Peyer's patch (tissue), 4 donors: ENCODE measurements at places on chromosomes 3 and 15. TPM values are rescaled to one million over a fixed set of nuclear protein-coding genes. Genes with fewer than 3 reads are reported as not detected.

- H3K27me3 ChIP-seq = no peaks in the 10 kb centered on the region
- H3K36me3 ChIP-seq = no peaks in the 10 kb centered on the region
- no peak for DNase-seq
- H3K4me1 ChIP-seq = peaks cover 5% of the 10 kb centered on the region
Observed at GRCh38 chr15:81265256-81265943, 58.5 kb downstream of the STARD5 start.

DNA sequence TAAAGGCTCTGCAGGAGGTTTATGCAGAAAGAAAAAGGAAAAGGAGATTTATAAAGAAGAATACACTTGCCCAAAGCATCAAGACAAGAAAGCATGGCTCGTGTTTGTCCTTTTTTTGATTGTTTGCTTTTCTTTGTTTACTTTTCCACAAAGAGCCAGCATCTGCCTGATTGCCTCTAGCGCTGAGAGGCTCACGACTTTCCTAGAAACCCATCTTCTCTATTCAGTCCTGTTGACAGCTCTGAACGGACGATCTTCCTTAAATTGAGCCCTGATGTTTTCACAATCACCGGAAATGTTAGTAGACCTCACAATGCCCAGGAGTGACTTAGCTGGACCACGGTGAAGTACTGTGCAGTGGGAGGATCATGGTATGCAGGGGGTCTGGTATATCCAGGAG lies 12.4 kb downstream of the GP5 start:
- H3K36me3 ChIP-seq = no peaks in the 10 kb centered on the region
- no peak overlapping the region for H3K27ac ChIP-seq
- H3K4me1 ChIP-seq = no peaks in the 10 kb centered on the region
- H3K4me3 ChIP-seq = no peak overlapping the region
- no peaks in the 10 kb centered on the region for H3K27me3 ChIP-seq
- DNase-seq = peak; percentile 14

DNA sequence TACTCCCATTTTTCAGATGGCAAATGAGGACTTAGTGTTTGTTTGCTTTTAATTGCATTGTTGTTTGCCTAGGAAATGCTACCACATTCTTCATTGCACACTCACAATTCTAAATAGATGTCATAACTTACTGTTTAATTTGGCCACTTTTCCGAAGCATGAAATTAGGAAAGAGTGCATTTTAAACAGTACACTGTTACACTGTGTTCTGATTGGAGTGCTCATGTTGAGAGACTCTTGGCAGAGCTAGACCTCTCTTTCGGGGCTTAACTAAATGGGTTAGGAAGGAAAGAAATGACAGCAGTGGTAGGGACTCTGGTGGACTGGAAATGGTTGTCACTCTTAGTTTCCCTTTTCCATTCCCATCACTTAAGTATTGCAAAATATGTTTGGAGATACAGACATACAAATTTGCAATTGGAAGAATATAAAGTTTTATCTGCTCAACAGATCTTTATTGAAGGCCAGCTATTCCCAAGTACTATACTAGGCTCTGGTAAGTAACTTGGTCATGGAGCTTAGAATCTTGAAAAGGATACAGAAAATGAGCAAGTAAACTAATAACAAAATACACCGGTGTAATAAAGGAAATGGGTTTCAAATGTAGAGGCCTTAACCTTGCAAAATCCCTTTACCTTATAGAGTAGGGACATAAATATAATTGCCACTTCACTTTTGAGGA lies 90.2 kb downstream of the DCUN1D1 start:
- no peaks in the 10 kb centered on the region for H3K27me3 ChIP-seq
- no peaks in the 10 kb centered on the region for H3K4me1 ChIP-seq
- no peak overlapping the region for H3K4me3 ChIP-seq
- H3K27ac ChIP-seq = no peak overlapping the region
- no peak for DNase-seq

GRCh38 chr3:24311881-24312280 lies 182.8 kb downstream of the THRB start:
- H3K27ac ChIP-seq = no peak overlapping the region
- no peak for DNase-seq
- no peaks in the 10 kb centered on the region for H3K27me3 ChIP-seq

DNA sequence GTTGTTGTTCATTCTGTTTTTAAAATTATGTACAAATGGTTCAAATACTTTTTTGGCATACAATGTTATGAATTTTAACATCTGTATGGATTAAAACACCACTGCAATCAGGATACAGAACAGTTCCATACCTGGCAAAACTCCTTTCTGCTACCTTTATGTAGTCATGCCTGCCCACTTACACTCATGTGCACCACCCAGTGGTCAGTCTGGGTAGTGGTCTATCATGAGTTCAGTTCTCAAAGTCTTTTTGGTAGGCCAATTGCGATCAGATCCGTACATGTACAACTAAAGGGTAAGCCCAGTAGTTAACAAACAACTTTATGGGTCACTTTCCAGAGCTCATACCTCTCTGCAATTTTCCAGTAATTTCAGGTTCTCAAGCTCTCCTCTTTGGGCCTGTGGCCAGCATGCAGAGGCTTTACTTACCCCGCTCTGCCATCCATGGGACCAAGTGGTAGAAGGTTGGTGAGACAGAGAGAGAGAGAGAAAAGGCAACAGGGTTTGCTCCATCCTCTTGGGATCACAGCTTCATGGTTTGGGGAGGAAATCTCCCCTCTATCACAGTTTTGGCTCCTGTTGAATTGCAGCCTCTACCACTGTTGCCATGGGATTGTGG lies 63.9 kb upstream of the FAM98B start:
- H3K27ac ChIP-seq = no peak overlapping the region
- H3K36me3 ChIP-seq = no peaks in the 10 kb centered on the region
- no peak overlapping the region for H3K4me3 ChIP-seq
- peak; percentile 55 for DNase-seq
- no peaks in the 10 kb centered on the region for H3K27me3 ChIP-seq
- no peaks in the 10 kb centered on the region for H3K4me1 ChIP-seq

DNA sequence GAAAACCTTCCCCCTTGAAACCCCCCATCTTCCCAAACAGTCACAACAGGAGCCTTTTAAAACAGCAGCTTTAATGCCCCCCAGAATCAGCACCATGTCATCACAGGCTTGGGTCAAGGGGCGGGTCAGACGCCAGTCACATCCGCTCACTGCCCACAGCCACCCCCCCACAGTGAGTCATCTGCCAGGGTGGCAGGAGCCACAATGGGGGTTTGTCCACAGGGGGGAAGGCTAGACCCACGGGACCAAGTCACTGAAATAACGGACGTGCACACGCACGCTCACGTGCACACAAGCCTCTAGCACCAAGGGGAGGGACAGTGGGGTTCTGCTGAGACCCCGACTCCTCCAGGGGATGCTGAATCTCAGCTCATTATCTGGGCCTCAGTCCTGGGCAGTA lies 441 bp upstream of the UCN2 start:
- H3K27ac ChIP-seq = no peak overlapping the region
- no peak for DNase-seq
- H3K27me3 ChIP-seq = no peaks in the 10 kb centered on the region
- no peaks in the 10 kb centered on the region for H3K36me3 ChIP-seq
- no peak overlapping the region for H3K4me3 ChIP-seq

DNA sequence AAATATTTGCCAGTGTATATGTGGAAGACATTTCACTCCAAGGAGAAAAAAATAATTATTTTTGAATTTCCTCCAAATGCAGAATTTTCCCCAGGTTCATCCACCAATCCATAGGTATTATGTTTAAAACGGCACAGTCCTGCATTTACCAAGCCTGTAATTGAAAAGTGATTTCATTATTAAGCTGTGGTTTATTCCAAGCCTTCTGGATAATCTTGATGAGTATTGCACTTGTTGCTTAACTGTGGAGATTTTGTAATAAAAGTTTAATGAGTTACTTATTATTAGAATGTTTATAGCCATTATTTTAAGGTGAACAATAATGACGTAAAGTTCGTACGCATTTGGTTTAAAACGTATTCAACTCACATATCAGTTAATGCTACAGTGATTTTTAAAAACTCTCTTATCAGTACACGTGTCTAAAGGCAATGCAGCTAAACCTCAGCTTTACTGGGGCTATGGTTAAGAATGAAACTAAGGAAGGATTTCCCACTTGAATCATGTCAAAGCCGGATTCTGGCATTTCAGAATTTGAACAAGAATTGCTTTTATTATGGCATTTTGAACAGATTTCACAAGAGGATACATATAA lies 283.9 kb downstream of the MECOM start:
- H3K36me3 ChIP-seq = no peaks in the 10 kb centered on the region
- H3K27ac ChIP-seq = peak overlapping the region; percentile 63
- no peaks in the 10 kb centered on the region for H3K4me1 ChIP-seq

- no peak overlapping the region for H3K27ac ChIP-seq
- H3K36me3 ChIP-seq = no peaks in the 10 kb centered on the region
- H3K4me1 ChIP-seq = no peaks in the 10 kb centered on the region
- H3K4me3 ChIP-seq = no peak overlapping the region
- H3K27me3 ChIP-seq = no peaks in the 10 kb centered on the region
Observed at GRCh38 chr3:77685713-77686112, 645.8 kb downstream of the ROBO2 start.

Gene CLDN1
- total RNA-seq = 0.35 TPM

Gene TRIM42
- not detected for total RNA-seq
